ENCODE measurements at places on chromosomes 5 and 9.

DNA sequence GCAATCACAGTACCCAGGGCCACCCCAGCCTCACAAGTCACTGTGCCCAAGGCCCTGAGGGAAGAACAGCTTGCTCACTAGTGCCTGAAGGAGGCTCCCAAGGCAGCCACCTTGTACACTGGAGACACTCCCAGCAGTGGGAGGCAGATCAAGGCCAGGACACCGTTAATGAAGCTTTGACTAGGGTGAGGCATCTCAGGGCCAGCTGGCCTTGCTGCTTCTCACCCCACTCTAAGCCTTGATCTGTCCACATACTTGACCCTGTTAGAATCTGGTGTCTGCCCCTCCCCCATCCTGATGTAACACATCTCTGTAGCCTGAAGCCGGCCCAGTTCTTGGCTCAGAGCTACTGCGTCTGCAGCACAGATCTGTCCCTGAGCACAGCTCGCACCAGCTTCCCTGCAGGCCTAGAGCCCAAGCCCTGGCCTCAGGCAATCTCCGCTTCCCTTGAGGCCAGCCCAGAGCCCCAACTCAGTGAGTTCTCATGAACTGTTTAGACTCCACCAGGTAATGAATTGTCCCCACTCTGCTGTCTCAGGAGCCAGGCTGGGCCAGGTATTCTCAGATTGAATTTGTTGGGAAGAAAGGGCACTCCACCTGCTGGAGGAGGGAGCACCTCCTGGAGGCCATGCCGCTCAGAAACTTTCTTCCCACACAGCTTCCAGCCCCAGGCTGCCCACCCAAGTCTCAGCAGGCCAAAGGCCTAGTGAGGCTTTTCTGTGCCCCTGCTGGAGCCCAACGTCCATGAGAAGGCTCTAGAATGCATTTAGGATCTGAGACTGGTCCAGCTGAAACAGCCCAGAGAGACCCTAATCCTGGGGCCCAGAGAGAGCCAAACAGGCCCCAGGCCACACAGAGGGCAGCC is 13.4 kb upstream of the JADE2 start:
- DNase-seq, result no peak

DNA sequence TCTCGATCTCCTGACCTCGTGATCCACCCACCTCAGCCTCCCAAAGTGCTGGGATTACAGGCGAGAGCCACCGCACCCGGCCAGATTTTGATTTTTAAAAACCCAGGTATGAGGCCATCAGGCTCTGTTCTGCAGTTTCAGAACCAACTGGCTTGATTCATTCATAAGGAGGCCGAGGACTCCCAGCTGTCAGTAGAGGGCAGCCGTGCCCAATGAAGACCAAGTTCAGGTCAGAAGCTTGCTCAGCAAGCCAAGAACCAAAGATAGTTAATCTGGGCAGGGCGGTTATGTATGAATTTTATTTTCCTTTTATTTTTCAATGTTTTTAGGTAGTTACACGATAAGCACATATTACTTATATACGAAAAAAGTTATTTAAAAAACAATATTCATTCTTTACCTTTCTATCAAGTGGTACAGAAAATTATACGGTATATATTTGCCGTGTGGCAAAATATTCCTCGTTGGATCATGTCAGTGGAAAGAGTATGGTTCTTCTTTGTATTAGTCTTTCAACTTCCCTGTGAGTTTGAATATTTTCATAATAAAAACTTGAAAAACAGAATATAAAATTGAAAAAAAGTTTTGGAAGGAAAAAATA is 18.0 kb downstream of the MGAT1 start:
- peak; percentile 70 for DNase-seq

DNA sequence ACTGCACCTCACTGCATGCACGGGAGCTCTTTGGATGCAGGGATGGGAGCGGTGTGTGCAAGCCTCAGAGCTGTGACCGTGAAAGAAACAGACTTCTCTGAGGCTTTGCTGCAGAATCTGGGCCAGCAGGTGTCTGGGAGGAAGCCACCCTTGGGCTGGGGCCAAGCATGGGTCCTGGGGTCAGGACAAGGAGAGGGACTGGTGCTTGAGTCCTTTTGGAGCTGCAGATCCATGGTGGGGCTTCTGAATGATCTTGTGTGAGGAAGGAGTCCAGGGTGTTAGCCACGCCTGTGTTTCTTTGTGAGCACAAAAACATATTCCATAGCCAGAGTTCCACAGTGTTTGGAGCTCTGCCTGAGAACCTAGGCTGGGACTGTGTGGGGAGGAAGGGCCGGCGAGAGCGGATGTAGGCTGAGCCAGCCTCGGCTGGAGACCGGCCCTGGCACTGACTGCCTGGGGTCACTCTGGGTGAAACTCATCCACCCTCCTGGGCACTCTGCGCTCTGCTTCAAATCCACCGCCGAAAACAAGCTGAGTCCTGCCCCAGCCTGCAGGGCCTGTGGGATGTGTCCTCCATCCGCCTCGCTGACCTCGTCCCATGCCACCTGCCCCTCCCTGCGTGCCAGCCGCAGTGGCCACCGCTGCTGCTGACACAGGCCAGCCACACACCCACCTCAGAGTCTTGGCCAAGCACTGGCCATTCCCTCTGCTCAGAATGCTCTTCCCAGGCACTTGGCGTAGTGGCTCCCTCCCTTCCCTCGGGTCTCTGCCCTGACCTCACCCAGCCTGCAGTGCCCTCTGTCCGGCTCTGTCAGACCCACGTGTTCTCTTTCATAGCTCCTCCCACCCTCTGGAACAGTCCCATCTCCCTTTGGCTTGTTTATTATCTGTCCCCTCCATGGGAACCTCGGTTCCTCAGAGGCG is 26.7 kb downstream of the ERGIC1 start:
- no peak for DNase-seq

GRCh38 chr5:90294604-90295003 is 115.0 kb downstream of the CETN3 start:
- no peak for DNase-seq

GRCh38 chr9:126483468-126484073 is 130.2 kb upstream of the LMX1B start:
- no peak for DNase-seq

DNA sequence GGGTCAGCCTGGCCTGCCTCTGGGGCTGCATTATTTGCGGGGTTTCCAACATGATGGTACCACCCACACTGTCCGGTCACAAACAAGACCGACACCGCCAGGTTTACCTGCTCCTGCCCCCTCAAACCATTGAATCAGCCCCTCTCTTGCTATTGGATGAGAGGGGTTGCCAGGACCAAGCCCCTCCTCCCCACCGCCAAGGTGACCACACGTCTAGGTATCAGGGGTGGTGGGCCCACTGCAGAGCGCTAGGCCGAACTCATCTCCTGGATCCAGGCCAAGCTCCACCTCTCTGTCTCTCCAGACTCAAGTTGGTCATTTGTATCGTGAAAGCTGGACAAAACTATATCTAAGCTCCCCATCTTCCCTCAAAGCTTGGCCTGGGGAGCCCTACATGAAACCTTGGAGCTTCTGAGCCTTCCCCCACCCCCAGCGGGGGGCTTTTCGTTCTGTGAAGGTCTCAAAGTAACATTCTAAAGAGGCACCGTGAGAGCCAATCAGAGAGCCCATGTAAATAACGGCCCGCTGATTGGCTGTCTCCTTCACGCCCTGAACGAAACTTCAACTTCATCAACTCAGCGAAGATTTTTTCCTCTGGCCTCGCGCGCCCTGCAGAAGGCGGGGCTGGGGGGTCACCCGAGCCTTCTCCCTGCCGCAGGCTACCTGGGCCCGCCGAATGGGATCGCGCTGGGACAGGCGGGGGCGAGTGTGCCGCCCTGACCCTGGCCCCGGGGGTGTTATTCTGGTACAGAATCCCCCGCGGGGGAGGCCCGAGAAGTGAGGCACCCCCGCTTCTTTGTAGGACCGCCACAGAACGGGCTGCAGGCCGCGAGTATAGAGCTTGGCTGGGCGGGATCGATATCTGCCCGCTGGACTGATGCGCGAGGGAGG is 49.6 kb upstream of the PSD2 start:
- DNase-seq, result peak; percentile 41

DNA sequence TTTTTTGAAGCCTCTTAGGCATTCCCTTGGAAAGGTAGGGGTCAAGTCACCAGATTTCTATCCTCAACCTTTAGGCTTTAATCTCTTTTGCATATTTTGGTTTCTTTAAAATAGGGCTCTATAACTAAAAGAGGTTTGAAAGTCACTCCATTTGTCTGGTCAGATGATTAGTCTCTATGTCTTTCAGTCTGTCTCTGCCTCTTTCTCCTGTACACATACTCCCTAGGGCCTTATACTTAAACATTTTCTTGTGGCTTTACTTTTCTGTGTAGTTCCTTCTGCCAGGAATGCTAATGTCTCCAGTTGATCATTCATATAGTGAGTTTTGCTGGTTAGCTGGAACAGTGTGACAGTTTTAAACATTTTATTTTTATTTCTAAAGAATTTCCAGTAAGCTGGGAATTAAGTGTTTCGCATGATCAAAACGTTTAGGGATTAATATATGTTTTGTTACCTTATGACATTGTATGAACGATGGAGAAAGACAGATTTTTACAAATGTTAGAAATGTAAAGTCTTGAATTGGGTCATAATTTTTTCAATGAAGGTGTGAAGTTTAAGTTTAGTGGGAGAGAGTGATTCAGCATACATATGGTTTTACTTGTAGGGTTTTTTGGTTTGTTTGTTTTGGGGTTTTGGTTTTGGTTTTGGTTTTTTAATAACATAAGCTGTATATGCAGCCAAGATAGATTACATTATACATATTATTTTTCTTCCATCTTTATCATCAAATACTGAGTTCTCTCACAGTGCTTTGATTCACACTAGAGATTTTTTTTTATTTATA is 90.6 kb downstream of the ZCCHC7 start:
- no peak for DNase-seq

GRCh38 chr5:56739990-56740389 is 75.4 kb upstream of the MAP3K1 start:
- DNase-seq, result no peak

DNA sequence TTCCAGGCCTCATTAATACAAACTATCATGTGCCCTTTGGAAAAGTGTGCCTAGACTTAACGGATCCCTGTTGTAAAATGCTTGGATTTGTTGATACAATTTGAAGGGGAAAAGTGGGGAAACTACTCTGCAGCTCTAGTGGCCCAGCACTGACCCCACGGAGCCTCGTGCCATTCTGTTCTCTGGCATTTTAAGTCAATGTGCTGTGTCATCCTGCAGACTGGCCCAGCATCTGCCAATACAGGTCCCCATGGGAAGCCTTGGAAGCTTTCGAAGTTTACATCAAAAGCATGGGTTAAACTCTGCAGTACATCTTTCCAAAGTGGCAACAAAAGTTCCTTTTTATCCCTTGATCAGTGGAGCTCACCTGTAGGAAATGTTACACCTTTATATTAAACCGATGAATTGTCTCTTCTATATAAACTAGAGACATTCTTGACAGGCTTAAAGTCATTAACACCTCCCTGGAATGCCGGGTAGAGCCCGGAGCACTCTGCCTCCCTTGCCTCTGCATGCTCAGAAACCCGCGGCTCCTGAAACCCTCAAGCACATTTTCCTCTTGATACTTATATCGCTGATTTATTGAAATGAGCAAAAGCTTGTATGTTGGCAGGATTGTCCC is 596.0 kb upstream of the ADAMTS16 start:
- no peak for DNase-seq

DNA sequence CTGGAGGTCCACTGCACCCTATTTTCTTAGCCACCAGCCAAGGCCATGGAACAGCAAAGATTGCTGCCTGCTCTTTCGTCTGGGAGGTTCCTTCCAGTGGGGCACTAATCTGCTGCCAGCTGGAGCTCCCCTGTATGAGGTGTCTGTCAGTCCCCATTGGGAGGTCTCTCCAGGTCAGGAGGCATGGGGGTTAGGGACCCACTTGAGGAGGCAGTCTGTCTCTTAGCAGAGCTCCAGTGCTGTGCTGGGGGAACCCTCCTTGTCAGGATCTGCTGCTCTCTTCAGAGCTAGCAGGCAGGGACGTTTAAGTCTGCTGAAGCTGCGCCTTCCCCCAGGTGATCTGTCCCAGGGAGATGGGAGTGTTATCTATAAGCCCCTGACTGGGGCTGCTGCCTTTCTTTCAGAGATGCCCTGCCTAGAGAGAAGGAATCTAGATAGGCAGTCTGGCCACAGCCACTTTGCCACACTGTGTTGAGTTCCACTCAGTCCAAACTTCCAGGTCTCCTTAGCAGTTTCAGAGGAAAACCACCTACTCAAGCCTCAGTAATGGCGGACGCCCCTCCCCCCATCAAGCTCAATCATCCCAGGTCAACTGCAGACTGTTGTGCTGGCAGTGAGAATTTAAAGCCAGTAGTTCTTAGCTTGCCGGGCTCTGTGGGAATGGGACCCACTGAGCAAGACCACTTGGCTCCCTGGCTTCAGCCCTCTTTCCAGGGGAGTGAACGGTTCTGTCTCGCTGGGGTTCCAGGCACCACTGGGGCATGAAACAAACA is 317.7 kb downstream of the LRRC70 start:
- DNase-seq, result no peak

- no peak for DNase-seq
Observed at GRCh38 chr5:157528036-157528632, 47.4 kb downstream of the ADAM19 start.

All from effector memory CD8-positive, alpha-beta T cell (primary cell).